NCI-H146 (cell line): ENCODE measurements at places on chromosomes 2 and 18.
A peak's percentile ranks its signal among the peaks of the same experiment; 100 is the strongest.

- DNase-seq, result no peak
These were observed 520.0 kb downstream of the SLC4A3 start for GRCh38 chr2:220147161-220148038.

- DNase-seq, result no peak
These were observed 46.3 kb downstream of the EMX1 start for GRCh38 chr2:72963423-72964145.

DNA sequence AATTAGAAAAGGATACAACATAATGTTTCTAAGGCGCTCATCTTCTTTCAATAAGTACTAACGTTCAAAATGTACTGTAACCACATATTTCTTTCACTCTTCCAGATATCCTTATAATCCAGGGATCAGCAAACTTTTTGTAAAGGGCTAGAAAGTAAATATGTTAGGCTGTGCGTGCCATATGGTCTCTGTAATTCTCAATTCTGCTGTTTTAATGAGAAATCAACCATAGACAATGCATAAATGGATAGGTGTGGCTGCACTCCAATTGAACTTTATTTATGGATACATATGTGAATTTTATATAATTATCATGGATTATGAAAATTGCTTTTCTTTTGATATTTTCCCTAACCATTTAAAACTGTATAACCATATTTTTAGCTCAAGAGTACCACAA lies 459.4 kb downstream of the EPHA4 start:
- no peak for DNase-seq

DNA sequence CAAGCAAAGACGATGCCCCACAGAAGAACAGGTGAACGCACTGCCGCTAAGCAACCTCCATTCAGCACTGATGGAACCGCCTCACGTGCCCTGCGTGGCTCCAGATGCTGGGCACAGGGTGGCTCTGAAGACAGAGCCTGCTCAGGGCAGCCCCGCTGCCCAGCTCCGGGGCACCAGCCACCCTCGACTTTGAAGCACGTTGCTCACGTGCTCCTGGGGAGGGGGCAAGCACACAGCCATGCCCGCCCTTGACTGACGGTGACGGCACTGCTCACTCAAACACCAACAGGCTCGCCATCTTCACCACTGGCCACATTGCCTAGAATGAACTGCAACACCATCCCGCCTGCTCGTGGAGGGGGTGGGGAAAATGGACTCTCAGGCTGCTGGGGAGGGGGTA lies 251.3 kb downstream of the HDAC4 start:
- DNase-seq, result no peak

- no peak for DNase-seq
These were observed 177.6 kb upstream of the CCDC68 start for GRCh38 chr18:55136864-55137263.

DNA sequence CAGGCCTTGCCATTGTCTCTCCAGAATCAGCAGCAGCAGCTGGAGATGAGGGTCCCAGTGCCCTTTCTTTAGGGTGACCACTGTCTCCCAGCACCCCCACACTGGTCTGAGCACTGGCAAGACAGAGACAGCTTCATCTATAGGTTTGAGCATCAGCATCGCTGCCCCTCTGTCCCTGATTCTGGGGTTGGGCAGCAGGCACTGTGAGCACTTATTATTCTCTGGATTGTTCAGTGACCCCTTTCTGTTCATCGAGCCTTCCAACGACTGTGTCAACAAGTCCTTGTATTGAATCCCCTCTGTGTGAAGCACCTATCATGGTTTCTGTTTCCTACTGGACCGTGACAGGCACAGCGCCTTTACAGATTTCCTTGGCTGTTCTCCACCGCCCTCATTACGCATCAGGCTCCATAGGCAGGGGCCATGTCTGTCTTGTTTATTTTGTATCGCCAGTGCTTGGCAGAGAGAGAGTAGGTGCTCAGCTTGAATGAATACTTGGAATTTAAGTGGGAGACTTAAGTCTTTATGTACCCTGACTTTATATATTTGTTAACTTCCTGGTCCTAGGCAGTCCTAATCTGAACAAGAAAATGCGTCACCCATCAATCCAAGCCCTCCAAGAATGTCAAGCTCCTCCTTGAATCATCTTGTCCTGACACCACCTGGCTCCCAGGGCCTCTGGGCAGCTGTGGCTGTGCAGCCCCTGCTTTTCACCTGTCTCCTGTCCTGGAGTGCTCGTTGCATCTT lies 11.4 kb downstream of the MALL start:
- DNase-seq, result no peak

DNA sequence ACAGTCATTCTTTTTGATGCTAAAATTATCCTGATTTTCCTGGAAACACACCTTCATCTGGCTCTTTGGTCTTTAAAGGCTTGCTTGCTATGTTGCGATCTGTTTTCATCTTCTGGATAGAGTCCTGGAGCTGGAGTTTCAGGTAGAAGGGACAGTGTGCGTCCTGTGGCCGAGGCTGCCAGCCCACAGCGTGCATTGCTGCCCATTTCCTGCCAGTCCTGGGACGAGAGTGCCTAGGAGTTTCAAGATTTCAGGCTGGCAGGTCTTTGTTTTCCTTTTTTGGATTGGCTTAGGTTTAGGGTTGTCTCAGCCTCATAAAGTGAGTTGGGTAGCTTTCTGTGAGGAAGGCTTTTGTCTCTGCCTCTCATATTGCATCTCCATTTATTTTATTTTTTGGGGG lies 14.5 kb downstream of the DGKD start:
- DNase-seq, result no peak

- no peak for DNase-seq
These were observed 34.7 kb downstream of the INPP4A start for GRCh38 chr2:98479371-98479770.

- DNase-seq, result no peak
These were observed 35.5 kb upstream of the YWHAQ start for GRCh38 chr2:9666306-9666705.

- peak; percentile 68 for DNase-seq
These were observed at the start of gene INPP1 for GRCh38 chr2:190343536-190344275. TSS of gene INPP1 (plus strand) at chr2:190343589. CDS start at chr2:190360103, 16,514 bp downstream.

DNA sequence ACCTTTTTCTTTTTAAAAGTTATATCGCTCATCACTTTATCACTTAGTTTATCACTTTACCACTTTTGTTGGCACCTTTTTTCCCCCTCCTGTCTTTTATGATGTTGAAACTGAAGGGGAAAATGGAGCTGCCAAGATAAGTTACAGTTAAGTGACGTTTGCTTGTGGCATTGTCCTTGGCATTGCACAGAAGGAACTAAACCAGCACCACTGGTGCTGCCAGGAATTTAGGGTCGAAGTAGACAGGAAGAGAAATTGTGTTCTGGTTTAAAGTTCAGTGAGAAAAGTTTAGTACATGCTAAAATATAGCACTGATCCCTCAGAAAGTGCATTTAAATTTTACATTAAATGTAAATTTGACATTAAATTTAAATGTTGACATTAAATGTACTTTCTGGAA lies 49.9 kb downstream of the MYO1B start:
- no peak for DNase-seq
